COLO829 (cell line): ENCODE measurements at places on chromosomes 12 and 14.
A peak's percentile ranks its signal among the peaks of the same experiment; 100 is the strongest.

DNA sequence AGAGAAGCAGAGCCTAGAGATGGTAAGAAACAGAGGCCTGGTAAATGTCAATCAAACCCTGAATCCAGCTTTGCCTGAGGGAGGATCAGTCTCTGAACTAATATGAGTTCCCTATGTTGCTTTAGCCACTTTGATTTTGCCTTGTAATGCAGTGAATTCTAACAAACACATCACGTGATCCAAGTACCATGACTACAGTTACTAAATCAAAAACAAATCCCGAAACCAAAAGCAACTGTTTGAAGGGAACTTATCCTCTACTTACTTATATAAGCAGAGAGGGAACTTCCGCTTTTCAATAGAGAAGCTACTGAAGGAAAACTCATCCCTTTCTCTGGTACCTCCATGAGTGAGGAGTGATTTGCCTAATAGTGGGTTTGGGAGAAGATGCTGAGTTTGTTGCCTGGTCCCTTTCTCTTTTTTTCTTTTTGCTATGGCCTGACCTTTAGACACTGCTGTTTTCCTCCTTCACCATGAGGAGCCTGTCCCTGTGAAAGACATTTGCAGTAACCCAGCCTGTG, 7.7 kb upstream of the PPTC7 start:
- DNase-seq: no peak

DNA sequence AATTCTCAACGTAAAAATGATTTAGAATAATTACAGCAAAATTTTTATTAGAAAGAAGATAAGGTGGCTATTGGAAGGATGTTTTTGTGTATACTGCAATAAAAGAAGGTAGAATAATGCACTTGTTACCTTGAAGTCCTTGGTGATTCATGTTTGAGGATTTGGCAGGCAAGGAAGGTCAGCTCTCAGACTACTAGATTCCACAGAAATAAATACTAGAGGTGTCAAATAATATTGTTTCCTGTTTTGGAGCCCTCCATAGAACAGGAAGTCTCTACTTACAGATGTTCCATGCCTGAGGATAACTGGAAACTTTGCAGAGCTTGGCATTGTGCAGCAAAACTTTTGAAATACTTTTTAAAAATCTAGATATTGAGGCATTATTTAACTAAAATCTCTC, 284.3 kb upstream of the SYT1 start:
- no peak for DNase-seq

- DNase-seq: no peak
These were observed 645.6 kb upstream of the TMEM132C start for GRCh38 chr12:127621366-127621765.

DNA sequence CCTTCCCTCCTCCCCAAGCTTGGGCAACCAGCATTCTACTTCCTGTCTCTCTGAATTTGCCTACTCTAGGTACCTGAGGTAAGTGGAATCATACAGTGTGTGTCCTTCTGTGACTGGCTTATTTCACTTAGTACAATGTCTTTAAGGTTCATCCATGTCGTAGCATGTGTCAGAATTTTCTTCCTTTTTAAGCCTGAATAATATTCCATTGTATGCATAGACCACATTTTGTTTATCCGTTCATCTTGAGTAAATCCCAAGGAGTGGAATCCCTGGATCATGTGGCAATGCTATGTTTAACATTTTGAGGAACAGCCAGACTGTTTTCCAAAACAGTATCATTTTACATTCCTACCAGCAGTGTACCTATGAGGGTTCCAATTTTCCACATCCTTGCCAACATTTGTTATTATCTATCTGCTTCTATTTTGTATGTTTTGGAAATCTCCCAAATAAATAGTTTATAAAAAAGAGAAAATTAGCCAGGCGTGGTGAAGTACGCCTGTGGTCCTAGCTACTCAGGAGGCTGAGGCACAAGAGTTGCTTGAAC, 12.4 kb downstream of the HSP90AA1 start:
- DNase-seq: no peak

- DNase-seq: no peak
These were observed 589 bp downstream of the ATF1 start for GRCh38 chr12:50764286-50765094.

GRCh38 chr12:58238411-58238810, 297.0 kb downstream of the ATP23 start:
- no peak for DNase-seq

DNA sequence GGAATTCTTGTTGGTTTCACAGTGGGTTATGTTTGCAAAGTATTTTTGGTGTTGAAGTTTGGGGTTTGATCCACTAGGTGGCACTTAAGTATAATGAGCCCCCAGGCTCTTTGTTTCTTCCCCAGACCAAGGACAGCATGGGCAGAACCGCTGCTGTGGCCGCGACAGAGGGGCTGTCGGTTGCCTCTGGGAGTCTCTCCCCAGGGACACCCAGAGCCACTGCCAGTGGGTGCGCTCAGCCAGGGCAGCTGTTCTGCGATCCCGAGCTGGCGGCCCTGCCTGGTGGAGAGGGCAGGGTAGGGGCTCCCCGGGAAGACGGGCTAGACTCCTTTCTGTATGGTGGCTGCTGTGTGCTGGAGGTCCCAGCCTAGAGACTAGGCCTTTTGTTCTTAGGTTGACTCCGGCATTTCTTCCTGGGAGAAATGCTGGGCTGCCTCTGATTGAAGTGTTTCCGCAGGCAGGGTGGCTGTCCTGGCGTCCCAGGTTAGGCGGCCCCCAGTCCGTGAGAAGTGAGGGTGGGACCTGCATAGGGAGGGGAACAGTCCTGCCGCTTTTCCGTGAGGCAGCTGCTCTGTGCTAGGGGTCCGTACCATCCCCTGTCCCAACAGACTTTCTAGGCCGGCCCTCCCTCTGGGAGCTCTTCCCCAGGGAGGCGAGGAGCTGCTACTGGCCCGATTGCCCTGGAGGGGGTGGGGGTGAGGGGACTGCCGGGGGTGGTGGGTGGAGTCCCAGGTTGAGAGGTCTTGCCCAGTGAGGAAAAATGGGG, 253.1 kb upstream of the PELI2 start:
- no peak for DNase-seq

GRCh38 chr12:85603556-85603955, 232.7 kb downstream of the RASSF9 start:
- DNase-seq: no peak

GRCh38 chr14:47039336-47039735, 387.8 kb upstream of the RPL10L start:
- DNase-seq: no peak

DNA sequence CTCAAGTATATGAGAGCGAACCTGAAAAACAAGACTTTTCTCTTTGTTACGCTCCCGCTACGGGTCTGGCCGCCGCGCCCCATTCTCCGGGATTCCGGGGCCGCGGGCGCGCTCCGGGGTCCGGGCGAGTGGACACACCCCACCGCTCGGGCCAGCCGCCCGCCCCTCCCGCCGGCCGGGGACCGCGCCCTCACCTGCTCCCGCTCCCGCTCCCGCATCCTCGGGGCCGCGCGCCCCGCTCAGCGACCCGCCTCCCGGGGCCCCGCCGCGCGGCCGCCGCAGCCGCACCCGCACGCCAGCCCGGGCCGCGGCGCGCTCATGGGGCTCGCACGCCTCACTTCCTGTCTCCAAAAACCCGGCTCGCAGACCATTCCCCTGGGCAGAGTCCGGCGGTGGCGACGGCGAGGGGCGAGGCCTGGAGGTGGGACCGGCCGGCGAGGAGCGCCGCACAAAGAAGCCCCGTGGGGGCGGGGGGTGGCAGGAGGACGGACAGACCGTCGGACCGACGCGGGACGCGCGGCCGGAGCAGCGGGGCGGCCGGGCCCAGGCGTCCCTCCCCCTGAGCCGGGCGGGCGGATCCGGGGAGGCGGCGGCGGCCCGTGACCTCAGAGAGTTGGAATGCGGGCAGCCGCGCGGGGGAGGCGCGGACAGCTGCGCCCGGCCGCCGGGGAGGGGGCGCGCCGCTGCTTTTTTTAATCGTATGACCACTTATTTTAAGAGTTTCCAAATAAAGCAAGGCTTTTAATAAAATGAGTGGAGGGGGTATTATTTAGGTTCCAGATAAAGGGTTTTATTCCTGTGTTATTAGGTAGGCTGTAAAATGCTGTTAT, at the start of gene PTPN21:
TSS of gene PTPN21 (minus strand) at position 551 of the 830 bp plus-strand sequence. CDS start 4,590 bp downstream, outside the sequence.
- DNase-seq: peak; percentile 42

- DNase-seq: peak; percentile 70
These were observed 117.4 kb downstream of the DAD1 start for GRCh38 chr14:22471545-22472121.

- no peak for DNase-seq
These were observed 28.3 kb downstream of the VSX2 start for GRCh38 chr14:74267588-74267987.

DNA sequence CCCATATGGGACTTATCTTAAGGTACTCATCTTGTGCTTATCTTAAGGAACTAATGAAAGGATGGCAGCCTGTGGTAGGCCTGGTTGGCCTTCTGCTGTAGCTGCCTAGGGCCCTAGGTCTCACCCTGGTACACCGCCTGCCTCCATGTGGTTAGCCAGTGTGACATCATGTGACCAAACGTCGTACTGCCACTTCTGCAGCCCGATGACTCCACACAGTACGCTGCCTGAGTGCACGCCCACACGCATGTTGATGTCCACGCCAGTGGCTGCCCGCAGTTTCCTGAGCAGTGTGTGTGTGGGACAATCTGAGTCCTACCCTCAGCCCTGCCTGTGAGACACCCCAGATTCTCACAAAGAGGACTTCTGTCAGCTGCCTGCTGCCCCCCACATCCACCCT, 5.1 kb downstream of the ADCY4 start:
- no peak for DNase-seq

GRCh38 chr14:51439896-51440295, 199.8 kb downstream of the TMX1 start:
- no peak for DNase-seq

DNA sequence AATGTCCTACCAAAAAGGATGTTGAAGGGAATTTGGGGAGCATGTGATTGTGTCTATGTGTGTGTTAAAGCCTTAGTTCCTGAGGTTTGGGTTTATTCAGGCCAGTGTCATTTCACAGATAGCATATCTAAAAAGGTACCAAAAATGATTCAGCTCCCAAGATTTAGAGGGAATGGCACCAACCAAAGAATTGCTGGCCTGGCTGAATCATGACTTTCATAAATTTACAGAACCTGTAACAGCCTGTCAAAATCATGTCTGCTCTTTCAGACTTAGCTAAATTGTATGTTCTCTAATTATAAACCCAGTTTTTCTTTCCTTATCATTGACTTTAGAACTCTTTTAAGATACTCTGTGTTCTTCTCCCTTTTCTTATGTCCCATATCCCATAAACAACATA, 231.5 kb downstream of the NUBPL start:
- no peak for DNase-seq

- DNase-seq: no peak
These were observed 35.4 kb upstream of the DIO3 start for GRCh38 chr14:101525640-101526527.

DNA sequence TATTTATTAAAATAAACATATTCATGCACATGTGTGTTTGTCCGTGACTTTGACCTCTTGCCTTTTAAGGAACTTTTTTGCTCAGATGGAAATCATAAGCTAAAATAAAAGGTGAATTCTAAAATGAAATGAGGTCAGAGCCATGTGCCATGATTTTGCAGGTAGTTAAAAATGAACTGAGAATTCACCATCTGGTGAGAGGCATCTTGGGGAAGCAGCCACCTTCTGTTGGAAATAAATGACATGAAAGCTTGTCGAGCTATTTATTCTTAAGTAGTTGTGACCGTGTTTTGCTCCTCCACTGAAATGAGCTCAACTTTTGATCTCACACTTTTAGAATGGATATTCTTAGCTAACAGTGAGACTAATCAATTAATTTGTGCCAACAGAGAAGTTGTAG, 56.8 kb upstream of the CNOT2 start:
- DNase-seq: no peak

DNA sequence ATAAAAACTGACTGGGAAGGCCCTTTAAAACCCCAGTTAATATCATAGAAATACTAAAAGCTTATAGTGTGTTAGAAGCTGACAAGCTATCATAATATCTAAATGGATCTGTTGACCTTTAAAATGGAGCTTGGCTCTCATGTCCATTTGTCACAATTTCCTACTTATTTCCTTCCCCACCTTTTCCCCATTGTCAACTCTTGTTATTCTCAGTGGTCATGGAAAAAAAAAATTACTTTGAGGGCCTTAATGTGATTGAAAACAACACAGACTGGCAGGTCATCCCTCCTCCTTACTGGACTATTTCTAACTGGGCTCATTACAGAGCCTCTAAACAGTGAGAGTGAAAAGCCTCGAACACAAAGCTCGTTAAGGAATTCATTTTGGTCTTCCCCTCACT, 13.7 kb upstream of the WNK1 start:
- no peak for DNase-seq

- DNase-seq: peak; percentile 80
These were observed 3.5 kb downstream of the PTPN21 start for GRCh38 chr14:88551094-88551870.

DNA sequence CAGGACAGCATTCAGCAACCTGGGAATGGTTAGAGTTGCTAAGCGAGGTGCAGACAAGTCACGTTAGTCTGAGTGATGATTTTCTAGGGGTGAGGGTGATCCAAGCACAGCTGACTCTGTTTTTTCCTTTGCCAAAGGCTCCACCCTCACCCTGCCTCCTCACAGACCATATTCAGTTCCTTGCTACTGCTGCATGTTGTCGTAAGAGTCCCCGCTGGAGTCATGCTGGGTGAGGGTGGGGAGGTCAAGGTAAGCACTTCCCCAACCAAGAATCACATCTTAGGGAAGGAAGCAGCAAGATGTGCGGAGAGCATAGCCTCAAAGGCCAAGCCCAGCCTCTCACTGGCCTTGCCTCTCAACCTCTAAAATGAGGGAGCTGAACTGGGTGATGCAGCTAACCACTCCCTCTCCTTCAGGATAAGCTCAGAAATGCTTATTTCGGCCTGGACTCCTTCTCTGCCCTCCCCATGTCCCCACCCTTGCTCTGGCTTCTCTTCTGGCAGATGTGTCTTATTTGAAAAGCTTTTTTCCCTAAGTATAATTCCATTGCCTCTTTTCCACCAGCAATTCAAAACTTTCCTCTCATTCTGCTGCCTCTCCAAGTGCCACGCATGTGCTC, 66.9 kb upstream of the ACTN1 start:
- DNase-seq: no peak

DNA sequence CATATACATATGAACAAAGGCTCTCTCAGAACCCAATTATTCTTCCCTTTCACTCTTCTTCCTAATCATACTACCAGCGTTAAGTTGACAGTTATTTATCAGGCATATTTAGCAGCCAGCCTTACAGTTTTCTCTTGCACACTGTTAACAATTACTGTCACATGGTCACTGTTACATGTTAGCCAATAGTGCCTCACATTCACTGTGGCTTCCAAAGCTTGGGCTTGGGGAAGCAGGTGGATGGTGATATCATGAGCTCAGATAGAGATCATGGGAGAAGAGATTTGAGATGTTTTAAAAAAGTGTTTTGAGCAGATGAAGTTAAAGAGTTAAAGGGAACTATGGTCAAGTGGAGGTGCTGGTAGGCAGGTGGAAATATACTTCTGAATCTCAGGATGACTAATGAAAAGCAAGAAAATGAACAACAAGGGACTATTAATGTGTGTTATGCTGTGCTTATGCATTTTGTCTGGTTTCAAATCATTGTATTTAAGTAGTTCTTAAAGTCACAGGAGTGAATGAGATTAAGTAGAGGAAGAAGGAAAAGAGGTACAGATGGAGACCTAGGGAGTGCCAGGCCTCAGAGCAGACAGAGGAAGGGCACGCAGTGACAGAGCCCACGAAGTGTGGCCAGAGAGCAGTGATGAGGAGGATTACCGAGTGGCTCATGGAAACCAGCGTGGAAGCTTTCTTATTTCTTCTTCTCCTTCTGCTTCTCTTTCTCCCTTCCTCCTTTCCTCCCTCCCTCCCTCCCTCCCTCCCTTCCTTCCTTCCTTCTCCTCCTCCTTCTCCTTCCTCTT, 39.6 kb downstream of the BICD1 start:
- no peak for DNase-seq

- no peak for DNase-seq
These were observed 124.6 kb downstream of the PRKD1 start for GRCh38 chr14:29803045-29803444.
